Colonic mucosa (tissue), 4 donors: ENCODE measurements at places on chromosomes 3 and 15. TPM values are rescaled to one million over a fixed set of nuclear protein-coding genes. Genes with fewer than 3 reads are reported as not detected.

EFCC1 gene
- 1.3 TPM for total RNA-seq

RPSA gene
- total RNA-seq = 1,381 TPM

CILP gene
- total RNA-seq = 8.7 TPM

ZIC1 gene
- total RNA-seq = 0.19 TPM
